ENCODE measurements at places on chromosomes 1 and 21.

- no peak for DNase-seq
Measured at GRCh38 chr1:219798283-219799030, 129.9 kb downstream of the SLC30A10 start.

DNA sequence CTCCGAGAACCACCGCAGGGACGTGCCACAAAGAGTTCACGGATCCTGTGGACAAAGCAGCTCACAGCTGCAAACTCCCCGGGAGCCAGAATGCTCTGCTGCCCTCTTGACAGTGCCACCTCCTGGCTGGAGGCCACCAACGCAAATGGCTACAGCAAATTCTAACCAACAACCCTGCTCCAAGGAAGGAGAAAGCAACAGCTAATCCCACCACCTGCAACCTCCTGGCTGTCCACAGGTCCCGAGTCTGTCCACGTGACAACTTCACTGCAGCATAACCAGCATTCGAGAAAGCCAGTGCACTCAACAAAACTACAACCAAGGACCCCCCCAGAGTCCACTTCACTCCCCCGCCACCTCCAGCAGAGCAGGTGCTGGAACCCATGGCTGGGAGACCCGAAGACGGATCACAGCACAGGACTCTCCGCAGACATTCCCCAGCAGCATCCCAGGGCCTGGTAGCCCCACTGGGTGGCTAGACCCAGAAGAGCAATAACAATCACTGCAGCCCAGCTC, 17.3 kb downstream of the POFUT2 start:
- DNase-seq: no peak

DNA sequence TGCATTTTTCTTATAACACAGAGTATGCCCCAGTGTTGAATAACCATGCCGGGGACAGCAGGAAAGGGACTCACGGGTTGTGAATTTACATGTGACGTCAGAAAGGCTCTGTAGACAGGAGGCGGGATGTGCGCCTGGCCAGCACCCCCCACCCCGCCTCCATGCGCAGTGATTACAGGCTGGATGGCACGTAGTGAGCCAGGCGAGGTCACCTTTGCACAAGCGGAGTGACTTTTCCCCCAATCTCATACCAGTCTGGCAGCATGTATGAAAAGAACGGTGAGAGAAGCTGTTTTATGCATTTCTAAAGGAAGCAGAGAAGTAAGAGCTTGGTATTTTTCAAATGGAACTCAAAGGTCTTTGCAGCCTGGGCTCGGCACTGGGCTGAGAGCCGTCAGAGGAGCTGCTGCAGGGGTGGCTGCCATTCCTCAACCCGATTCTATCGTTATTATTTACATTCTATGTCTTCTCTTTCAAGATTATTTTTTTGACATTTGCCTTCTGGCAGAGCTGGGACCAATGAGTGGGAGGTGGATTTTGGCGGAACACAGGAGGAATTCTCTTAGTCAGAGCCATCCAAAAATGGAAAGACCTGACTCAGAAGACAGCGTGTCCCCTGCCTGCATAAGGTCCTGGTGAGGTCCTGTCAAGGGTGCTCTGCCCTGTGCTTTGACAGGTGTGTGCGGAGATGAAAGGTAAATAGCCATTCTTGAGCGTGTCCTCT, 115.6 kb upstream of the SLC45A1 start:
- DNase-seq: no peak

GRCh38 chr1:41020109-41020576, 1.4 kb downstream of the SLFNL1 start:
- DNase-seq: no peak

- DNase-seq: no peak
Measured at GRCh38 chr1:206460836-206461426, 9.3 kb upstream of the IKBKE start.

Measured in progenitor cell of endocrine pancreas (in vitro differentiated cells).